ENCODE measurements at places on chromosomes 16 and 17.
A peak's percentile ranks its signal among the peaks of the same experiment; 100 is the strongest.

- no peak for DNase-seq
These were observed 214.6 kb downstream of the CCDC182 start for GRCh38 chr17:57530508-57530907.

GRCh38 chr16:85461814-85462713 is 151.1 kb upstream of the GSE1 start:
- no peak for DNase-seq

DNA sequence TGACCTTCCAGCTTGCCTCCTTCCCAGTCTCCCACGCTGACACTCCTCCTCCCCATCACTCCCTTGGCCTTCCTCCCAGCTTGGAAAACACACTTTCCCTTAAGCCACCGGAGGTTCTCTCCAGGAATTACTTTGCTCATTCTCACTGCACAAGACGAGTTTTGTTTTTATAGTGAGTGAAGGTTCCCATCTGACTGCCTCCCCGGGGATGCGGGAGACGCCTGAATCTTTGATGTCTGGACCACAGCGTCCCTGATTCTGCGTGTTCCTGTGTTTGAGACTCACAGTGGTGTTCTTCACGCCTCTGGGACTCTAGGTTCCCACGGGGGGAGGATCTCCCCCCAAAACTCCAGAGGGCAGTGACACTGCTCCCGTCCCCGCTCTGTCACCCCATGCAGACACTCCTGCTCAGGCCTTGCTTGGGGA is 2.0 kb downstream of the DNAI2 start:
- DNase-seq, result no peak

DNA sequence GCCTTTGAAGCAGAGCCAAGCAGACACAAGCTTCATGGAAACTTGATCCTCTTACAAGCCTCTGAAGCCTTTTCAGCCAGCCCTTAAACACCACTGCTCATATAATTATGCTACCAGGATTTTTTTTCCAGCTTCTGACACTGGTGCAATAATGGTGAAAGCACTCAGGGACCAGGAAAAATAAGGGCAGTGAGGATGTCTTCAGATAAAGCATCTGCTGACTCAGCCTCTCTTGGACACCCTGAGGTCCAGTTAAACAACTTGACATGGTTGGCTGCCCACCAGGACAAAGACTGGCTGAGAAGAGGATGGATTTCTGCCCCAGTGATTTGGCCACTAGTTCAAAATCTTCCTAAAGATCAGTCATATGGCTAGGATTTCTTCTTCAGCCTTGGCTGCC is 124.2 kb upstream of the N4BP1 start:
- DNase-seq, result no peak

DNA sequence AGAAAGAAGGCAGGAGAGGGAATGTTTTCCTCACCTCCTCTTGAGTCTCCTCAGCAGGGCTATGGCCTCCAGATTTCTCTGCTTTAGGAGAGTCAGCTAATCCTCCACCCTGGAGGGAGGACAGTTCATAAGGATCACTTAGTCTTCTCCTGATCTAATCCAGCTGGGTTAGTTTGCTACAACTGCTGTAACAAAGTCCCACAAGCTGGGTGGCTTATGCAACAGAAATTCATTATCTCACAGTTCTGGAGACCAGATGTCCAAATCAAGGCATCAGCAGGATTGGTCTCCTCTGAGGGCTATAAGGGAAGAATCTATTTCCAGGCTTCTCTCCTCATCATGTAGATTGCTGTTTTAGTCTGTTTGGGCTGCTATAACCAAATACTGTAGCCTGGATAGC is 40.6 kb upstream of the XYLT1 start:
- DNase-seq, result no peak

DNA sequence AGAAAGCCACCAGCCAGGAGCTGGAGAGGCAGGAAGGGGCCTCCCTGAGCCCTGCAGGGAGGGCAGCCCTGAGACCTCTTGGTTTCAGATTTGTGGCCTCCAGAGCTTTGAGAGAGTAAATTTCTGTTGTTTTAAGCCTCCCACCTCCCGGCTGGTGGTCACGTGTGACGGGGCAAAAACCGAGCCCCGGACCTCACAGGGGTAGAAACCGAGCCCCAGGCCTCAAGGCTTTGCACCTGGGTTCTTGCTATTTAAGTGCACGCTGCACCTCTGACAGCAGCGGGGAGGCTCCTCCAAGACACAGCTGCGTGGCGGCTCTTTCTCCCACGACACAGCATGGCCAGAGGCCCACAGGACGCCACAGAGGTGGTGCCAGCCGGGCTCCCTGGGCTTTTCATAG is 17.4 kb upstream of the ZC3H18 start:
- DNase-seq, result no peak

- peak; percentile 6 for DNase-seq
These were observed 116.6 kb downstream of the ZNF18 start for GRCh38 chr17:11880714-11881113.

DNA sequence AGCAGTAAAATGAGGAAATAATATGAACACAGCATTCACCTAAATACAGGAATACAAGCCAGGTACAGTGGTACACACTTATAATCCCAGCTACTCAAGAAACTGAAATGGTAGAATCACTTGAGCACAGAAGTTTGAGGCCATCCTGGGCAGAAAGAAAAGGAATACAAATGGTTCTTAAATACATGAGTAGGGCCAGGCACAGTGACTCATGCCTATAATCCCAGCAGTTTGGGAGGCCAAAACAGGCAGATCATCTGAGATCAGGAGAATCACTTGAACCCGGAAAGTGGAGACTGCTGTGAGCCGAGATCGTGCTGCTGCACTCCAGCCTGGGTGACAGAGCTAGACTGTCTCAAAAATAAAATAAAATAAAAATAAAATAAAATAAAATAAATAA is 23.0 kb upstream of the SMG8 start:
- no peak for DNase-seq

- DNase-seq, result no peak
These were observed 20.8 kb downstream of the ABCC1 start for GRCh38 chr16:15970202-15970601.

- no peak for DNase-seq
These were observed 11.4 kb downstream of the POLR2C start for GRCh38 chr16:57473906-57474305.

GRCh38 chr17:36932383-36932693 is 4.9 kb upstream of the LHX1 start:
- DNase-seq, result no peak

GRCh38 chr17:1455291-1455796 is 688 bp downstream of the CRK start:
- no peak for DNase-seq

GRCh38 chr17:28392491-28392890 is 13.5 kb downstream of the SLC46A1 start:
- DNase-seq, result no peak

GRCh38 chr16:7171151-7171550 is 161.5 kb upstream of the RBFOX1 start:
- DNase-seq, result no peak

DNA sequence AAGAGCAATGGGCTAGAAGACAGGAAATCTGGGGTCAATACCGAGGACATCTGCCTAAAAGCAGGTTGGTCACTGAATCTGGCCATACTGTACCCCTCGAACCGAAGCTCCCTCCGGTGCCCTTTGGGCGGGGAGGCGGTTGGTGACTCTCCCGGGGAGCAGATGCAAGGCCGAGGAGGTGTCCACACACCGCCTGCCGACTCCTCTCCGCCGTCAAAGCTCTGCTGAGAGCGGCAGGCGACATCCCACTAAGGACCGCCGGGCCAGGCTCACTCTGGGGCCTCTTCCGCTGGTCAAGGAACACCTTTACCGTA is 458 bp downstream of the ZNF200 start:
- no peak for DNase-seq

DNA sequence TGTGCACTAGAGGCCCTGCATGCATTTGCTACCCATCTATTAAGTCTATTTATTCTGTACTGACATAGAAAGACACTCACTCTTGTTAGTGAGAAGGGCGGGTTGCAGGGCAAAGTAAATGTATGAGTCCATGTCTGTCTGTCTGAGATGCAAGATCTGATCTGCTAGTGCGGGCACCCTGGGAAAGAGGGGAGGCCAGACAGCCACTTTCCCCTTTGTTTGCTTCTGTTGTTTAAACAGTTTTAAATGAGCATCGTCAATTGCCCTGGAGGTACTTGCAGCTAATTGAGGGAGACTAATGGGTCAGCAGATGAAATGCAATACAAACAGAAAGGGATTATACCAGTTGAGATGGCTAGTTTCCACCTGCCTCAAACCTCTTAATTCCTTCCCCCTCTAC is 24.9 kb downstream of the SCNN1G start:
- no peak for DNase-seq

DNA sequence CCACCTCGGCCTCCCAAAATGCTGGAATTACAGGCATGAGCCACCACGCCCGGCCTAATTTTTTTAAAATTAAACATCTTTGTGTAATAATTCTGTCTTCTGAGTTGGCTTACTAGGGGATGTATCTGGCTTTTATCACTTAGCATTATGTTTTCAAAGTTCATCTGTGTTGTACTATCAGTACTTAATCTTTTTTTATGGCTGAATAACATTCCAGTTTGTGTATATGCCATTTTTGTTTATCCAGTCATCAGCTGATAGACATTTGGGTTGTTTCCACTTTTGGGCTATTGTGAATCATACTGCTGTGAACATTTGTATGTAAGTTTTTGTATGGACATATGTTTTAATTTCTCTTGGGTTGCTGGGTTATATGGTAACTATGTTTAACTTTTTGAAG is 69.0 kb downstream of the CHD9 start:
- no peak for DNase-seq

- no peak for DNase-seq
These were observed 257.5 kb downstream of the ENGASE start for GRCh38 chr17:79332011-79332554.

DNA sequence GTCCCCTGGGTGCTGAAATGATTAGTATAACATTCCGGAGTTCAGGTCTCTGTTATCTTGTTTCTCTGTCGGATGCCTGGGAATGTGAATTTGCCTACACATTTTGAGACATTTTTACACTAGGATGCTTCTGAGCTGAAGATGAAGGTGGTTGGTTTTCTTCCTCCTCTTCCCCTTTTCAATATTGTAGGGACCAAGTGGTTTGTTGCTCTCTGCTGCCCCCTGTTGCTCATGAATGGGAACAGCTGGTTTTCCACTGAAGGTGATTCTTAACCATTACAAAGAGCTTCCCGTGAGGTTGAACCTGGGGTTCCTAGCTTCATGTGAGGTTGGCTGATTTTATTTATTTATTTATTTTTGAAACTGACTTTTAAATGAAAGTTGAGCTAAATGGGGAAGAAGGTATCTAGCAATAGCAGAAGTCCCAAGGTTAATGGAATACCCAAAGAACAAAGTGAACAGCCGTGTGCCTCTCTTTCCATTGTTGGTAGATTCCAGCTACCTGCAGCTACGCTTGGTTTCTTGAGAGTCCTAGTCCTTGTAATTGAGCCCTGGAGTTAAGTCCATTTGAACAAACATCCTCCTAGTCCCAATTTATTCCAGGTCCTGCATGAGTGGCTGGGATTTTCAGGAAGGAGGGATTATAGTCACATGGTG is 983.9 kb upstream of the EEF2KMT start:
- peak; percentile 4 for DNase-seq

- DNase-seq, result no peak
These were observed 85.5 kb upstream of the SALL1 start for GRCh38 chr16:51236583-51236982.

GRCh38 chr16:80913397-80913796 is 93.3 kb downstream of the CMC2 start:
- no peak for DNase-seq

- DNase-seq, result peak; percentile 35
These were observed 15.7 kb downstream of the ADAM11 start for GRCh38 chr17:44774271-44775135.

GRCh38 chr17:42784811-42785592 is 4.6 kb downstream of the WNK4 start:
- DNase-seq, result no peak

DNA sequence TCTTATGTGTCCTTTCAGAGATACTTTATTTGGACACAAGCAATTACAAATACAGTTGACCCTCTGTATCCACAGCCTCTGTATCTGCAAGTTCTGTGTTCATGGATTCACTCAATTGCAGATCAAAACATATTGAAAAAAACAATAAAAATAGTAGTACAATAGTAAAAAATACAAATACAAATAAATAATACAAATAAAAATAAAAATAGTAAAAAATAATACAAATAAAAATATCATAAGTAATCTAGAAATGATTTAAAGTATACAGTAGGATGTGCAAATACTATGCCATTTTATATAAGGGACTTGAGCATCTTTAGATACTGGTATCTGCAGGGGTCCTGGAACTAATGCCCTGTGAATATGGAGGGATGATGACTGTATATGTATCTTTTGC is 47.4 kb upstream of the WSB1 start:
- DNase-seq, result no peak

- DNase-seq, result no peak
These were observed 35.7 kb downstream of the PLD6 start for GRCh38 chr17:17170346-17170985.

DNA sequence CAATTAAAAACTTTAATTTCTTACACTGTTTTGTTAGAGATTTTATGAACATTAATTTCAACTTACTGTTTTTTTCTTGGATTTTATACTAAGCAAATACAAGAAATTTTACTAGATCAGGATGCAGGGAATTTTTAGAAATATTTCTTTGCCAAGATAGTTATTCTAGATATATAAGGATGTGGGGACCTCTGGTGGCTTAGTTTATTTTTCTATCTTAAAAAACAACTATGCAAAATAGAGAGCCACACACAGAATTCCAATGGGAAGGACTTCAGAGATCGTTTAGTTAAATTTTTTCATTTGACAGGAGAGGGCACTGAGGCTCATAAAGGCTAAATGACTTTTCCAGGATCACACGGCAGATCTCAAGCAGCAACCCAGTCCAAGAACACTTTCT is 23.0 kb upstream of the CAPNS2 start:
- peak; percentile 31 for DNase-seq

GRCh38 chr16:56334761-56335160 is 90.6 kb downstream of the AMFR start:
- DNase-seq, result no peak

DNA sequence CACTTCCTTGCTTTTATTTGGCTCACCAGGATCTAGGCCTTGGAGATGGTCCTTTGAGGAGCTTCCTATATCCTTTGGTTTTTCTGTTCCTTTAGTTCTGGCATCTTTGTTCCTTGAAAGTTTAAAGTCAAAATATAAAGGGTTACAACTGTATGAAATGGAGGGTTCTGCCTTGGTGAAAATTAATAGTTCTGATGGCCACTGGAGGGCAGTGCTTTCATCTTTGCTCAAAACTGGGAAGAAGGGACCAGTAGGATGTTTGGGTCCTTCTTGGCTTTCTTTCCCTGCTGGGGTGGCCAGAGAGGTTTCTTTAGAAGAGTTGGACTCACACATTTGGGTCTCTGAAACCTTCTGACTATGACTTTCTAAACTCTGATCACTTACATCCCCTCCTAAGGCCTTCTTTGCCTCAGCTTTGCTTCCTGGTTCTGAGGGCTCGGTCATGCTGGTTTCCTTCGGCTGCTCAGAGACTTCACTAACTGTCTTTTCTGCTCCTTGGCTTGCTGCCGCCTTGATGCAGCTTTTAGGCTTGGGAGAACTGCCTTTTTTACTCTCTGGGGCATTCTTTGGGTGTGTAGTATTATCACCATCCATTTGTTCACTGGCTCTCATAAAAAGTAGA is 10.9 kb upstream of the ITGA2B start:
- peak; percentile 6 for DNase-seq
